Myocyte (in vitro differentiated cells): ENCODE measurements at places on chromosomes 12 and 14. TPM values are rescaled to one million over a fixed set of nuclear protein-coding genes. Genes with fewer than 3 reads are reported as not detected.

The NPC2 gene
- 658 and 898 TPM in 2 replicates for total RNA-seq

The TSPAN8 gene
- total RNA-seq = not detected in 2 replicates

The GPR84 gene
- total RNA-seq = not detected in 2 replicates

- DNase-seq = no peak
These were observed 77.0 kb upstream of the FOXN3 start for GRCh38 chr14:89493877-89494634.
